ENCODE measurements at places on chromosomes 3 and 15.

DNA sequence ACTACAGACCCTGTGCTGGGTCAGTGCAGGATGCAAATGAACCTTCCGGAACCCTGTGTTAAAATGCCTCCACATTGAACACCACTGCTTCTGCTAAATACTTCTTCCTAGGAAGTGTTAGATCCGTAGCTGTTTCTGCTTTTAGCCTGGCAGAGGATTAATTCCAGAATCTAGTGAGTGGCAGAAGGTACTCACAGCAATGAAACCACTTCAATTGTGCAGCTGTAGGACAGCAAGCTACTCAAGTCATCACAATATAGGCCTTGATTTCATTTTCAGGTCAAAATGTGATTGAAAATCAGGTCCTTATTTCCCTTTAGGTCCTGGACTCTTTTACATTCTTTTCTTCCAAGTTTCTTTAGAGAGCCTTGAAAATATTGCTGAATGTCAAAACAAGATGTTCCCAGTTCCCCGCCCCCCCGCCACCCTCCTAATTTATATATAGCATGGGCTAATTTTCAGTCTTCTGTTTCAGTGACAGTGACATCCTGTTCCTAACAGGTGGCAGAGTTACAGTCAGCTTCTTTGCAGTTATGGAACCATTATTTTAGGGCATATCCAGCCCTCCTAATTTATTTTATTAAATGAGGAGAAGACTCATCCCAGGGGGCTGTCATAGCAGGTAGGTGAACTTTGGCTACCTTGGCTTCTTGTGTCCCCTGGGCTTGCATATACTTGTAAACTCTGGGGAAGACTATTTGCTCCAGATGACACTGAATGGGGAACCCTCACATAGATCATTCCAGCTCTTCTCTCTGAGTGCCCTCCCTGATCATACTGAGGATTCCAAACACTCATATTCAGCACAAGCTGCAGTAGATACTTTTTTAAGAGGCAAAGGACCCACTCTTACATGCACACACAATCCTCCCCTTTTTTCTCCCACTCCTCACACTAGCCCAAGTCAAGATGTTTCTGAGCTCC is 28.0 kb upstream of the ARNT2 start:
- no peak for DNase-seq

DNA sequence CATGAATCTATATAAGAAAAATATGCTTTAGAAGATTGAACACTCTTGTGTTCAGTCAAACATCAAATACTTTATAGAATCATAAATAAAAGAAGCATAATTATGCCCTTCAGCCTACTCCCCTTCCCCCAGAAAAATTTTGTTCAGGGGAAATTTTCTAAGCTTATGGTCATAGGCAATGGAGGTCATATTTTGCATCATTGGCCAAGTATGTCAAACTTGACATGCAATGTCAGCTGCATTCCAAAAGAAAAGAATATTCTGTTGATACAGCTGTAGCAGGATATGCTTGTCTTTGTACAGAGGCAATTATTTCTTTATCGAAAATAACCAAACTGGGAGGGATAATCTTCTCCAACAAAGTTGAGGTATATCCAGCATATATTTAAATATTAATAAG is 328.2 kb downstream of the ZIC1 start:
- DNase-seq, result no peak

GRCh38 chr3:86180696-86181095 is 810.3 kb downstream of the VGLL3 start:
- DNase-seq, result no peak

DNA sequence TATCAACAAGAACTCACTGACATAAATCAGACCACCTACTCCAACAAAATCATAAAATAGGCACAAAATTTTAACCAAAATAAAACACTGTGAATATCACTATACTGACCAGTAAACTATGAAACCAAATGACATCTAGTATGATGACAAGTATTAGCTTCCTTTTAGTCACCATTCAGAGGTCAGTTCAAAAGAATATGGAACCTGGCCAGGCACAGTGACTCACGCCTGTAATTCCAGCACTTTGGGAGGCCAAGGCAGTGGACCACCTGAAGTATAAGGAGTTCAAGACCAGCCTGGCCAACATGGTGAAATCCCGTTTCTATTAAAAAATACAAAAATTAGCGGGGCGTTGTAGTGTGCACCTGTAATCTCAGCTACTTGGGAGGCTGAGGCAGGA is 65.8 kb downstream of the SMARCC1 start:
- DNase-seq, result no peak

GRCh38 chr3:151940481-151940880 is 67.0 kb downstream of the SUCNR1 start:
- DNase-seq, result no peak

DNA sequence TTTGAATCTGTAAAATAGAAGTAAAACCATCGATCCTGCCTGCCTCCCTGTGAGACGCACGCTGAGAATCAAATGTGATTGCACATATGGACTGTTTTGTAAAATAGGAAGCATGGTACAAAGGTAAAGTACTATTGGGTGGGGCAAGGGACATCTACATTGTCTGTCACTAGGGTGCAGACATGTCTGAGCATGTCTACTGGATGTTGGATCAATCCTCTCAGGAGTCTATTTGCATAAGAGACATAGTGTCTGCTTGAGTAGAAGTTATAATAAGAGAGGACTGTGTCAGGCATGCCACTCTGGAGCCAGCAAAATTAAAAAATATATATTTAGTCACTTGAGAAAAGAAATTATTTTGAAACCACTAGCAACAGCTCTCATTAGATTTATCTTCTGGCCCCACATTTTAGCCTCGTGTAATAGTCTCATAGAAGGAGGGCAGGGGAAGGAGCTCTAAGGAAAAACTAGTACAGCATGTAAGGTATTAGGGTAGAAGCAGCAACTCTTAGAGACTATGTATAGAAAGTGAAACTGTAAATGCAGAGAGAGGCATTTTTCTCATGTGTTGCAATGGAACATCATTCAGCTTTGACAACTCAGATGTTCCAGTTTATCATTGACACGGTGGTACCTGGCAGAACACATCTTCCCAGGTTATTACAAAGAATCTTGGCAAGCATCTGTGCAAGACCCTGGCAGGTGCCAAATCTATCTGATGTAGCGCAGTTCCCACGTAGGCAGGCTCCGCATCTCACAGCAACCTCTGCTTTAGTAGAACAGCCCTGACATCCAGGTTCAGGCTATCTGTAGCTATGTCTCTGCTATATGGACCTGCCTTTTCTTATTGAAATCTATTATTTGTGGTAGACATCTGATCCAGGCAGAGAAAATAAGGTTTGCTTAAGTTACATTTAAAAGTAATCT is 85.2 kb upstream of the CHL1 start:
- no peak for DNase-seq

DNA sequence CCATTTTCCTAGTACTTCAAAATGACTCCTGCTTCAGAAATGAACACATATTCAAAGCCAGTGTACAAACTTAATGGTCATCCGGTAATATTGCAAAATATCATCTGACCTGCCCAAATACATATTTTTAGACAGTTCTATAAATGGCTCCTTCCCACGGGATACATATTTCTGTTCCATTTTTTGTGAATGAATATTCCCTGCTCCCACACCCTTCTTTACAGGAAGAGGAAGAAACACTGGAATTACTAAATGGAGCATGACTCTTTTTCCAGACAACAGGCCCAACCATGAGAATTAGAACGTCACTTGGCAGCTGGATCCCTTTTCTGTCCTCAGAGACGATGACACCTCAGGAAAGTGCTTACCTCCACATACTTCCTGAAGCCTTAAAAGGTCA is 38.0 kb upstream of the CBLB start:
- no peak for DNase-seq

All from thymus (tissue), 14 donors.